ENCODE measurements at places on chromosomes 4 and X. TPM values are rescaled to one million over a fixed set of nuclear protein-coding genes. Genes with fewer than 3 reads are reported as not detected.

HELT gene
- polyA plus RNA-seq: not detected

CHRDL1 gene
- not detected for polyA plus RNA-seq

SMR3A gene
- not detected for polyA plus RNA-seq

GRCh38 chrX:24190500-24191156, 41.1 kb downstream of the ZFX start:
- no peak for DNase-seq

- DNase-seq: no peak
Measured at GRCh38 chrX:21639775-21640174, 18.4 kb downstream of the KLHL34 start.

PCDH18 gene
- polyA plus RNA-seq: not detected

PNMA6A gene
- 3.3 TPM for polyA plus RNA-seq

LIMCH1 gene
- 51.6 TPM for polyA plus RNA-seq

- DNase-seq: no peak
Measured at GRCh38 chr4:186193851-186194250, 2.5 kb downstream of the CYP4V2 start.

GRCh38 chr4:15942283-15942682, 3.7 kb upstream of the FGFBP1 start:
- no peak for DNase-seq

CENPVL3 gene
- polyA plus RNA-seq: 0.12 TPM

DNA sequence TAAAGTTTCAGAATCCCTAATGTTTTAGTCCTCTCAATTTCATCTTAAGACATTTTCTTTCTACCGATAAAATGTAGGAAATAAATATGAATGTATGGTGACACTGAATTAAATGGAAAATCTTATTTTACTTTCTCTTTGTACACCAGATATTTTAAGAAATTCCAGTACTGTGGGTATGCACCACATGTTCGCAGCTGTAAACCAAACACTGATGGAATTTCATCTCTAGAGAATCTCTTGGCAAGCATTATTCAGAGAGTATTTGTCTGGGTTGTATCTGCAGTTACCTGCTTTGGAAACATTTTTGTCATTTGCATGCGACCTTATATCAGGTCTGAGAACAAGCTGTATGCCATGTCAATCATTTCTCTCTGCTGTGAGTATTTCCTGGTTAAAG, 26.9 kb downstream of the C4orf46 start:
- no peak for DNase-seq

GRCh38 chr4:123562994-123563750, 166.6 kb downstream of the SPRY1 start:
- no peak for DNase-seq

- DNase-seq: no peak
Measured at GRCh38 chrX:13790206-13791131, 26.4 kb downstream of the GPM6B start.

SLC49A3 gene
- polyA plus RNA-seq: 0.12 TPM

- DNase-seq: no peak
Measured at GRCh38 chr4:54908763-54909162, 216.6 kb downstream of the KDR start.

MAGEB1 gene
- polyA plus RNA-seq: not detected

ENPEP gene
- 0.12 TPM for polyA plus RNA-seq

GRCh38 chrX:68568136-68568535, 69.3 kb downstream of the YIPF6 start:
- DNase-seq: no peak

DNA sequence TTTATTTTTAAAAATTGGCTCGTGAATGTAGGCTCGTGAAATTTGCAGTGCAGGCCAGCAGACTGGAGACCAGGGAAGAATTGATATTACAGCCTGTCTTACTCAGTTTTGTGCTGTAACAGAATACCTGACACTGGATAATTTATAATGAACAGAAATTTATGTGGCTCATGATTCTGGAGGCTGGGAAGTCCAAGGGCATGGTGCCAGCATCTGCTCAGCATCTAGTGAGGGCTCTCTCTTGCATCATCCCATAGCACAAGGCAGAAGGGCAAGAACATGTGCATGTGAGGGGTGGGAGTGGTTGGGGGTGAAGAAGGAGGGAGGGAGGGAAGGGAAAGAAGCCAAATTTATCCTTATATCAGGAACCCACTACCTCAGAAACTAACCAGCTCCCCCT, 13.7 kb upstream of the CLTRN start:
- no peak for DNase-seq

SPATA4 gene
- polyA plus RNA-seq: 0.18 TPM

DNA sequence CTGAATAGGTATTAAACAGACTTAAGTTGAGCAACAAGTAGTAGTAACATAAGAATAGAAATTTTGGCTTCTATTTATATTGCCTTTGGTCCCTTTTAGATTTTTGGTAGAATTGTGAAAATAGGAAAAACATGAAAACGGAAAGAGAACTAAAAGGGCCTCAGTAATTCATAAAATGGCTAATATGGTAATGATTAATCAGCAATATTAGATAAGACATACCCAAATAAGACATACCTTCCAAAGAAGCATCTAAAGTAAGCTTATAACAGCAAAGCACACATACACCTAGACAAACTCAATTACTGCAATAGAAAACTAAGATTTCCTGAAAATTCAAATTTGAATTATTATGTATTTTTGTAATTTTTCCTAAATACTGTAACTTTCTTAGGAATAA, 46.4 kb downstream of the CHIC2 start:
- no peak for DNase-seq

- no peak for DNase-seq
Measured at GRCh38 chr4:82402196-82402775, 28.0 kb downstream of the HNRNPDL start.

DNA sequence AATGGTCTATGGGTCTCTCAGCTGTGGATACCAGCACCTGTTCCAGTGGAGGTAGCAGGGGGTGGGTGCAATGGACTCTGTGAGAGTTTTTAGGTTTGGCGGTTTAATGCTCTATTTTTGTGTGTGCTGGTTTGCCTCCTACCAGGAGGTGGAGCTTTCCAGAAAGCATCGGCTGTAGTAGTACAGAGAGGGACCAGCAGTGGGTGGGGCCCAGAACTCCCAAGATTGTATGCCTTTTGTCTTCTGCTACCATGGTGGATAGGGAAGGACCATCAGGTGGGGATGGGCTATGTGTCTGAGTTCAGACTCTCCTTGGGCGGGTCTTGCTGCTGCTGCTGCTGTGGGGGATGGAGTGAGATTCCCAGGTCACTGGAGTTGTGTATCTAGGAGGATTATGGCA, 557.2 kb upstream of the GRID2 start:
- DNase-seq: no peak

GRCh38 chrX:68443155-68443868, 10.0 kb upstream of the OPHN1 start:
- DNase-seq: no peak

- no peak for DNase-seq
Measured at GRCh38 chrX:29690061-29690460, 525.3 kb upstream of the MAGEB2 start.

GRCh38 chr4:1786544-1787362, 6.3 kb upstream of the FGFR3 start:
- no peak for DNase-seq

- DNase-seq: no peak
Measured at GRCh38 chr4:152100379-152101201, 339.8 kb upstream of the GATB start.

DNA sequence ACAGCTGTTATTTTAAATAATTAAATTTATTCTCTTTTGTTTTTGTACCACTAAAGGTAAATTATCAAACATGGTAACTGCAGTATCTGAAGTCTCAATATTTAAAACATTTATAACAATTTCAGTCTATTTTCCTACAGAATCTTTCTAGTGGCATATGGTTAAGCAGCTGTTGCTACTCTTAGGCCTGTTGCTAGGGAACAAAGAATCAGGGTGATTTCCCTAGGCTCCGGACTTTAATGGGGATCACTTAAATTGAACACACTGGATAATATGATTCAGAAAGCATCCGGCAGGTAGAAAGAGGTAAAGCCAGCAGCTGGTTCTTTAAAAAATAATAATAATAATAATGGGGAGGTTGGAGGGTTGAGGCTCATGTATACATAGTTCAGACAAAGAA, 17.6 kb downstream of the FBXO8 start:
- DNase-seq: no peak

- no peak for DNase-seq
Measured at GRCh38 chr4:111650146-111650545, 495.1 kb upstream of the FAM241A start.

DNA sequence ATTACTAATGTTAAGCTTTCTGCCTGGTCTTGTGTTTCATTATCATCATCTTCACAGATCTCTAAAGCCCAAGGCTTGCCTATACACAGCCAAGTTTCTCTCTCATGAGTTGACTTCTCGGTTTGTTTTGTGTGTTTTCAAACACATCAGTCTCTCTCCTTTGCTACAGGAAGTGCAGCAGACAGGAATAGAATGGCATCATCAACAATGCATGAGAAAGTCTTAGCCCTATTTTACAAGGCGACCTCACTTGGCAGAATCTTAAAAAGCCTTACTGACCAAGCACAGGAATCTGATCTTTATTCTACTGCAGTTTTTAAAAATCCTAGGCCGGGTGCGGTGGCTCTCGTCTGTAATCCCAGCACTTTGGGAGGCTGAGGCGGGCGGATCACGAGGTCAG, 36.8 kb downstream of the CC2D2A start:
- no peak for DNase-seq

DNA sequence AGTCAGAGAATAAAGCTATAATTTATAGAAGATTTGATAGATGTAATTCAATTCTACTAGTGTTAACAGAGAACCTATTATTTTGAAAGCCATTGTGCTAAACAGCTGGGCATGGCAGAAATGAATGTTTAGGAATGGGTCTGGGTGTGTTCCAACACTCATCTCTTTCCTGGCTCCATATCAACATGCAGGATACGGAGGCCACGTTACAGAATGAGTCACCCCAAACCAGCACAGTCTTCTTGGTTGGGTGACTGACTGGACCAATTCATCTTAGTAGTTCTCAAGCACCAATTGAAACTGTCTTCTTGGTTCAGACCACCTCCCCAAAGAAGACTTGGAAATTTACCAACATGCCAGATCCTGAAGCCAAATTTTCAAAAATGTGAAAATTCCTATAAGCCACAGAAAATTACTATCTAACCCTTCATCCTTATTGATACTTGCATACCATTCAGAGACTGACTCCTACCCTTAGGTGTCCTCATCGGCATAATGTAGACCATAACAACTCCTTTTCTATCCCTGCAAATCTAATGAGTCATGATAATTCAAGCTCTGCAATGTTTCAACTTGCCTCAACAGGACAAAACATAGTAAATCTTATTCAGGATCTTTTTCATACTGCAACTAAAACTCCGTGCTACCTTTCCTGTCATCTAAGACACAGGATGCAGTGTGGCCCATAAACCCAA, 52.0 kb upstream of the ATOH1 start:
- peak; percentile 4 for DNase-seq

LNX1 gene
- not detected for polyA plus RNA-seq

DNA sequence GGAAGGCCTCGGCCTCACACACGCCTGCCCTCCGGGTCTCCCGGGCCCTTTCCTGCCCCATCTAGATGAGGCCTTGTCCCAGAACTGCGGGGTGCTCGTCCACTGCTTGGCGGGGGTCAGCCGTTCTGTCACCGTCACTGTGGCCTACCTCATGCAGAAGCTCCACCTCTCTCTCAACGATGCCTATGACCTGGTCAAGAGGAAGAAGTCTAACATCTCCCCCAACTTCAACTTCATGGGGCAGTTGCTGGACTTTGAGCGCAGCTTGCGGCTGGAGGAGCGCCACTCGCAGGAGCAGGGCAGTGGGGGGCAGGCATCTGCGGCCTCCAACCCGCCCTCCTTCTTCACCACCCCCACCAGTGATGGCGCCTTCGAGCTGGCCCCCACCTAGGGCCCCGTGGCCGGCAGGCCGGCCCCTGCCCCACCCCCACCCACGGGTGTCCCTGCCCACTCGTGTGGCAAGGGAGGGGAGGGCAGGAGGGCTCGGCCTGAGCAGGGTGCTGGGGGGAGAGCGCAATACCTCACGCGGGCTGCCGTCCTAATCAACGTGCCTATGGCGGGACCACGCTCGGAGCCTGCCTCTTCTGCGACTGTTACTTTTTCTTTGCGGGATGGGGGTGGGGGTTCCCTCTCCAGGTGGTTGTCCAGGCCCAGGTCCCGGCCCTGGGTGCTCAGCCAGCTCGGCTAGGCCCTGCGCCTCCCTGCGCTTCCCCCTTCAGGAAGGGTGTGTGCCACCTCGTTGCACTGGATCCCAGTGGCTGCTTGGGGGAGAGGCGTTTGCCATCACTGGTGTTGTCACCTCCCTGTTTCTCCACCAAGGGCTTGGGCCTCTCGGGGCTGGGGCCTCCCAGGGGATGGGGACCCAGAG, 3.1 kb downstream of the DUSP9 start:
- DNase-seq: no peak

DNA sequence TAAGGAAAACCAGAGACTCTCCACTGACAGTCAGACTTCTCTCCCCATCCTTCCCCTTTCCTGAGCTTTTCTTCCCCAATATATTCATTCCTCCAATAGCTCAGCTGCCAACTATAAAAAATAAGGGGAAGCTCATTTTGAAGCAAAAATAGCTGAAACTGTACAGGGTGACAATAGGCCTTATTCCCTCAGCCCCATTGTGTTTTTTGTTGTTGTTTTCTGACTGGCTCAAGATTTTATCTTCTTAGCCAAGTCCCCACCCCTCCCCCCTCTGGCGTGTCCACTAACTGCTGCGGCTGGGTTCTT, 26.2 kb downstream of the PRPS1 start:
- DNase-seq: no peak

- peak; percentile 32 for DNase-seq
Measured at GRCh38 chr4:73867783-73868182, 1.4 kb upstream of the CXCL1 start.

GRCh38 chr4:100379583-100380105, 138.2 kb downstream of the EMCN start:
- DNase-seq: no peak

DNA sequence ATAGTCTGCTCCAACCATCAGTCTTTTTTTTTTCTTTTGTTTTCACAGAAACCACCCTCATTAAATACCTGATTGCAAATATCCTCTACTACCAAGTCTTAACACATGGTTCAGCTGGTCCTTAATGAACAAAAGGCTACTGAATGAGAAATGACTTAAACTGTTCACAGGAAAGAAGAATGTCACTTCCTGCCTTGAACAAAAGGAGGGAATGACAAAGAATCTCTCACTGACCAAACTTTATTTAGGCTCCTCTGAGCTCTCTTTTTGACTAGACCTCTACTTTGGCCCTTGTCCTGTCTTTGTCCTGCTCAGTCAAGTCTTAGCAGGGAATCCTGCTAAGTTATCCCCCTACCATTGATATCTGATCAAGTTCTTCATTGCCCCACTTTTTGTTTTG, 31.8 kb upstream of the GJB1 start:
- no peak for DNase-seq
